ENCODE measurements at places on chromosomes 2 and 18.

- DNase-seq = no peak
Measured at GRCh38 chr2:9805435-9806297, 37.6 kb upstream of the TAF1B start.

DNA sequence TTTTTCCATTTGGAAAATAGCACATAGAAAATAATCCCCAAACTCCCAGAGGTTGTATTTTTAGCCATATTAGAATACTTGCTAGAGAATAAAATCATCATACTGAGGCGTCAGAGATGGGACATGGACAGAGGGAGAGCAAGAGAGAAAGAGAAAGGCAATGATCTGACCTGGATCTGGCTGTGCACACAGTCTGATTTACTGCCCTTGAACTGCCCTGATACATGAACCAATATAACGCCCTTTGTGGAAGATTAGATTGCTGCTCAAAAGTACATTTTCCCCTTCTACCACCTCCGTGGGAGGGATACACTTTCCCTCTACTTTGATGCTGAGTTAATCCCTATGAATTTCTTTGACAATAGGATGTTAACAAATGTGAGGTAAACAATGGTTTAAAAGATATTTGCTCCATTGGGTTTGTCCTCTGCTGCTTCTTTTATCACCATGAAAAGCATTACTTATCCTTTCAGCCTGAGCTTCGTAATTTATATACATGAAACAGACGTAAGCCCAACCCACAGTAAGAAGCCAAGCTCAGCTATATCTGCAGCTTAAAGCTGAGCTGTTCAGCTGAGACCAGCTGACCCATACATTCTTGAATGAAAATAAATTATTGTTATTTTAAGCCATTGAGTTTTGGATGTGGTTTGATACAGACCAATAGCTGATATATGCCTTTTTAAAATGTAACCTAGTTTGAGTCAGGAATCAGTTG lies 1664.6 kb upstream of the CELF4 start:
- DNase-seq = no peak

DNA sequence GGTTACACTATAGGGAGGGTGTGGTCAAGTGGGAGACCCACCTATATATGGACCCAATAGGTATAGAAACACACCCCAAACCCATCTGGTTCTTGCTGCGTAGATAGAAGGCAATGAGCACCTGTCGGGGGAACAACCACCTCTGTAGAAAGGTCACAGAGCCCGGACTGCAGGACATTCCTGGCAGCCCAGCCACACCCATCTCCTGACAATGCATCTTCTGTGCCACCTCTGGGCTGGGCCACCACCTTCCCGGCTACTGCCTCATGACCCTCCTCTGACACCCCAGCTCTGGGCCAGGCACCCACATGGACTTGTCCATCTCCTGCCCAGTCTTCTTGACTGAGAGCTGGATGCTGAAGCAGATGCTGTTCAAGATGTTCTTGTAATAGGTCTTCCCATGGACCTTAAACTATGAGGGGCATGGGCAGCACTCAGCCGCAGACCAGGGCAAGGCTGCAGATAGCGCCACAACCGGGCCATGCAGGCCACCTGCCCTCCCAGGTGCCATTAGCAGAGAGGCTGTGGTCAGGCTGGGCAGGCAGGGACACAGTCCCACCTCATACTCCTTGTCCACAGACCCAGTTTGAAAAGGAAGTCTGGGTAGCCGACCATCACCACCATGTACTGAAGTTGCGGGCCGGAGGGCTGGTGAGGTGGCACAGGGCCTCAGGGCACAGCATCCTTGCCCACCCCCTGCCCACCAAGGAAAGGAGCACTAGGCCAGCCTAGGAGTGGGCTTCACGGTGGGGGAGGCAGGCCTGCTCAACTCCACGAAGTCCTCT lies 9.3 kb downstream of the ALPG start:
- no peak for DNase-seq

- no peak for DNase-seq
Measured at GRCh38 chr2:154886316-154886715, 187.8 kb downstream of the KCNJ3 start.
